ENCODE measurements at places on chromosomes 1 and 21.
A peak's percentile ranks its signal among the peaks of the same experiment; 100 is the strongest.

DNA sequence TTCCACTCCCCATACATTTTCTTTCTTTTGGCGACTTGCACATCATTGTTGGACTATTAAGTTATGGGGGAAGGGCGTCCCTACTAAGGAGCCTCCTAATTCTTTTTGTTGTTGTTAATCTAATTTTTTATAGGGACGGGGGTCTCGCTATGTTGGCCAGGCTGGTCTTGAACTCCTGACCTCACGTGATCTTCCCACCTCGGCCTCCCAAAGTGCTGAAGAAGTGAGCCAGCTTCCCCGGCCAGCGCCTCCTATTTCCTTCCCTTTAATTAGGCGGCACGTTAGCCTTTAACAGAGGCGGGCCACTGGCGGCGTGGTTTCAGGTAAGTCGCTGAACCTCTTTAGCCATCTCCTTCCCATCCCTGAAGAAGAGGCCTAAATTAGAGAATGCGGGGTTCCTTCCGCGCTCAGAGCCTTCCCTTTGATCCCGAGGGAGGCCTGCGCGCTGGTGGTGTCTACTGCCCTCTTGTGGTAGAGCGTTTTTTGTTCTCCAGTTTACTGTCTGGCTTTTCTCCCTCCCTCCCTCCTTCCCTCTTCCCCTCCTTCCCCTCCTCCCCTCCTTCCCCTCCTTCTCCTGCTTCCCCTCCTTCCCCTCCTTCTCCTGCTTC is 38.1 kb downstream of the TNFRSF9 start:
- DNase-seq, result peak; percentile 78

DNA sequence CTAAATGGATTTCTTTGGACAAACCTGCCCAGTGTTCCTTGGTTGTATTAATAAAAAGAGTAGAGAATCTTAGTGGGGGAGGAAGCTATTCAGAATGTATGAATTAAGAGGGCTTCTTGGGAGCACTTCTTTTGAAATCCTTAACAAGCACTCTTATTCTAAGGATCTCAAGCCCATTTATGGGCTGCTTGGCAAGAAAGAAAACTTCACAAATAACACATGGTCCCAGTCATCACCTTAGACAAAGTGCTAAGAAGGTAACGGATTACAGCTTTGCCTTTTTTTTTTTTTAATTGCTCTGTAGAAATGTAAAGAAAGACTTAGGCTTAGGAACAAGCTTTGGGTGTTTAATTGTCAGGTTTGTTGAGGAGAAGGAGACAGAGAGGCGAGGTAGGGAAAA is 76.6 kb upstream of the IPO9 start:
- no peak for DNase-seq

DNA sequence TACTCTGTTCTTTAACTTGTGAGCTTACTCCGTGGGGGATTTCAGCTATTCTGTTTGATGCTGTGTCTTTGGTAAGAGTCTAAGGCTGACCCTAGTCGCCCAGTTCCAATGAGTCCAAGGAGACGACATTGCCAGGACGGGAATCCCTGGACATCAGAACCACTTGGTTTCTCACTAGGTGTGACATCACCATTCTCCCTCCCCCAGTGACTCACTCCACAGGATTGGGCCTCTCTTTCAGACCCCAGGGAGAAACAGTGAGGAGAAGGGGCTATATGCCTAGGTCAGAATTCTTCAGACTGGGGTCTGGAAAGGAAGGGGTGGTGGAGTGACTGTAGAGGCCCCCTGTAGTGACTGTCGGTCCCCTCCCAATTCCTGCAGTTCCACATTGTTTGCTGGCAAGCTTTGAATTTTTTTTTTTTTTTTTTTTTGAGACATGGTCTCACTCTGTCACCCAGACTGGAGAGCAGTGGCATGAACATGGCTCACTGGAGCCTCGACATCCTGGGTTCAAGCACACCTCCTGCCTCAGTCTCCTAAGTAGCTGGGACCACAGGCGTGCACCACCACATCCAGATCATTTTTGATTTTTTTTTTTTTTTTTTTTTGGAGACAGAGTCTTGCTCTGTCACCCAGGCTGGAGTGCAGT is 21.3 kb downstream of the ALPL start:
- DNase-seq, result no peak

GRCh38 chr1:24992124-24992760 is 62.2 kb upstream of the RUNX3 start:
- DNase-seq, result no peak

- DNase-seq, result no peak
Observed at GRCh38 chr1:62613890-62614289, 16.6 kb downstream of the ANGPTL3 start.

- no peak for DNase-seq
Observed at GRCh38 chr1:160629286-160630210, 17.3 kb downstream of the SLAMF1 start.

DNA sequence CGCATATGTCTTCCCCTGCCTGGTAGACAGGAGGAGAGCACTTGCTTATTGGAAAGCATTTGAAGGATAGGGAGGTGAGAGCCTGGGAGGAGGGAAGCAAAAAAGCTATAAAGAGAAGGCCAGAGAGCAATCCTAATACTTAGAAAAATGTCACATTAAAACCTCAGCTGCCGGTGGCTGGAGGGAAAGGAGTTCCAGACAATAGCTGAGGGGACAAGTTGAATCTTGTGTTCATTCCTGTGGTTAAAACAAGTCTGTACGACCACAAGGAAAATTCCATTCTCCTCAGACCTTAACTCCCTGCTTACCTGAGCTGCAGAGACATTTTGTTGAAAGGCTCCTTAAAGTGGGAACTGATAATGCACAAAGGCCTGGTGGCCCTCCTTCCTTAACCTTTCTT is 218.8 kb upstream of the CAMK1G start:
- DNase-seq, result no peak

DNA sequence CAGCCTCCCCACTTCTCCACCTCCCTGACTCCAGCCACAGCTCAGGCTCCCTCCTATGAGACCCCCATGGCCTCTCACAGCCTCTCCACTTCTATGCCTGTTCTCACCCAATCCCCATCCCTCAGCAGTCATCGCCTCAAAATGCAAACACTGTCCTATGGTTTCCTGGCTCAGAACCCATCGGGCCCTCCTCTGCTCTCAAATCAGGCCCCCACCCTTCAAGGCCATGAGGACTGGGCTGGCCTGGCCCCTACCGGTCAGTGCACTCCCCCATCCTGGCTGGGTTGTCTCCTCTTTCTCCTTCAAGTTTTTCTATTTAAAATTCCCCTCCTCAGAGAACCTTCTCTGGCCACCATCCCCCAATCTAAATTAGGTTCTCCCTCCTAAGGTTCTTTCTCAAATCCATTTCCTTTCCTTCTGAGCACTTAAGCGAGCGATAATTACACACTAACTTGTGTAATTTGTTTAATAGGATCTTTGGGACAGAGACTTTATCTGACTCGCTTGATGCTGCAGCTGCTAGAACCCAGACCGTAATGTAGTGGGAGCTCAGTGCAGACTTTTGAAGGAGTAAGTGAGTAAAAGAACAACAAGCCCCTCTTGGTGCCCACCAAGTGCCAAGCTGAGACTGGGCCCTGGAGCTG is 347.2 kb downstream of the MATN1 start:
- DNase-seq, result no peak

- DNase-seq, result no peak
Observed at GRCh38 chr1:117231748-117232373, 21.1 kb upstream of the VTCN1 start.

DNA sequence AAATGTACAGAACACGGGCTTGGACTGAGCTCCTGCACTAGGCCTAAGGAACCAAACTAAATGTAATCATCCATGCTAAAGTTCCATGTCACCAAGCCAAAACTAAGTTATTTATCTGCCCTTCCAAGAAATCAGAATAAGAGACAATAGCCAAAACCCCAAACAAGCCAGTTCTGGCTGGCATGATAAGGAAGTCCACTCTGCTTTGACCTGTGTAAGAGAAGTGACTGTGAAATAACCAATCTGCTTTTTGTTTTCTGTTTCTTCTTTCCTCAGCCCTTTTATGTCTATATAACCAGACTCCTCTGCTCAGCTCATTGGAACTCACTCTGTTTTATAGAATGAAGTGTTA is 15.1 kb downstream of the PLPPR5 start:
- DNase-seq, result no peak

- DNase-seq, result no peak
Observed at GRCh38 chr21:26784974-26785373, 60.2 kb downstream of the ADAMTS1 start.

DNA sequence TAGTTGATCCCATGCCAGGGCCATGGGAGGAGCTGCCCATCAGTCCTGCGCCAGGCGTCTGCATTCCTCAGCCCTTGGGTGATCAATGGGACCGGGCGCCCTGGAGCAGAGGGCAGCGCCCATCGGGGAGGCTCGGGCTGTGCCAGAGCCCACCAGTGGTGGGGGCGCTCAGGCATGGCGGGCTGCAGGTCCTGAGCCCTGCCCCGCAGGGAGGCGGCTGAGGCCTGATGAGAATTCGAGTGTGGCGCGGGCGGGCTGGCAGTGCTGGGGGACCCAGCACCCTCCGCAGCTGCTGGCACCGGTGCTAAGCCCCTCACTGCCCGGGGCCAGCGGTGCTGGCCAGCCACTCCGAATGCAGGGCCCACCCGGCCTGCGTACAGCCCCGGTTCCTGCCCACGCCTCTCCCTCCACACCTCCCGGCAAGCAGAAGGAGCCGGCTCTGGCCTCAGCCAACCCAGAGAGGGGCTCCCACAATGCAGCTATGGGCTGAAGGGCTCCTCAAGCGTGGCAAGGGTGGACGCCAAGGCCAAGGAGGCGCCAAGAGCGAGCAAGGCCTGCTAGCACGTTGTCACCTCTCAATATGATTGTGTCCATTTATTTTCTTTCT is 238.1 kb upstream of the OLFM3 start:
- DNase-seq, result no peak

All from GM13976 (cell line).